ENCODE measurements at places on chromosomes 2 and 18.

DNA sequence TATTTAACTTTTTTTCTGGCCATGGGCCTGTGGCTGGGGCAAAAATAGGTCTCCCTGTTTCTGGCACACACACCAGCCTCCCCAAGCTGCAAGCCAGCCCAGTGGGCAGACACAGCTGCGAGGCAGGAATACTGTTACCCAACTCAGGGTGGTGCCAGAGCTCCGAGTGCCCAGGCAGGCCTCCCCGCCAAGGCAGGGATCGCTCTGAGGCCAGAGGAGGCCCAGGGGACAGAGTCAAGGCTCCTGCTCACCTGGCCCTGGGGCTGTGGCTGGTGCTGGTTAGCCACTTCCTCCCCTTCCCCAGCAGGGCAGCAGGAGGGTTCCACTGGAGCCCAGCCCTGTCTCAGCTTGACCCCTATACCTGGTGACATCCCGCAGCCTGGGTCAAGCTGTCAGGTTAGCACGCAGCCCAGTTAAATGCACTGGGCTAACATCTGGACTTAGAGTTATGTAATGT lies 67.1 kb upstream of the EPAS1 start:
- DNase-seq = no peak

GRCh38 chr18:8562919-8563318 lies 46.3 kb upstream of the RAB12 start:
- no peak for DNase-seq

- no peak for DNase-seq
Measured at GRCh38 chr2:130846233-130846632, 9.5 kb downstream of the ARHGEF4 start.

DNA sequence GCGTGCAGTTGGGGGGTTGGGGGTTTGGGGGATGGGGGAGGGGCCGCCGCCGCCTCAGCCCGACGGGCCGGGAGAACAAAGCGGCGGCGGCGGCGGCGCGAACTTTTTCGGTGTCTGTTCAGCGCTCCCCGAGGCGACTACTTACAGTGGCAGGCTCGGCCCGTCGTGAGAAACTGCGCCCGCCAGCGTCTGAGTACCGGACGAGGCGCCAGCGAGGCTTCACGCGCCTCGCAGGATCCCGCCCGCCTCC lies 172 bp downstream of the PRKD3 start:
- DNase-seq = no peak

DNA sequence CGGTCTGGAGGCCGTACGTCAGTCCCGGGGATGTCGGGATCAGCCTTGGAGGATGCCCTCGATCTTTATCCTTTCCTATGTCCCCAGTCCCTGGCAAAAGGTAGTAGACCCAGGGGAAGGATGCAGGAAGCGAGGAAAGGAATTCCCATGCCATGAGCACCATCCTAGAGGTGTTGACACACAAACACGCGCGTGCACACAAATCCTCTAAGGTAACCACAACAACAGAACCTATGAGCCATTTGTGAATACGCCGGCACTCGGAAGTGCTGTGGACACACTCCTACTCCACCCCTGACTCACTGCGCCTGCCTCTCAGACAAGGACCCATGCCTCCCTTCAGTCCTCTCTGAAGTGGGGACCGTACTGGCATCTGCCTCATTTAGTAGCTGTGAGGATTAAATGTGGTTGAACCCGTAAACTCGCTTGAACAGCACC lies 11.3 kb upstream of the MLPH start:
- DNase-seq = no peak

DNA sequence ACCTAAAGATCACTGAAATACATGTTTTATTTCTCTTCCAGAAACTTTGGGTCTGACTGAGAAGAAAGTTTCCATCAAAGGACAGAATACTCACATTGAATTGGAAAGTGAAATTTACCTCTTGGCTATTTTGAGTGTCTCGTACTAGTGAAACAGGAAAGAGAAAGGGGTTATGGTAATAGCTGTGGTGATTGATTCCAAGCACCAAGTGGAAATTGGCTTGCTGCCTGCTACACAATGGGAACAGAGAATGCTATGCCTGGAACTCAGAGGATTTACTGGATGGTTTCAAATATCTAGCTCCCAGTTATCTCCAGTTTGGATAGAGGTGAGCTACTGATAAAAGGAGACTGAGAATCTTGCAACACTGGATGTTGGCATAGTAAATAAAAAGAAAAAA lies 492.8 kb upstream of the FSIP2 start:
- DNase-seq = no peak

DNA sequence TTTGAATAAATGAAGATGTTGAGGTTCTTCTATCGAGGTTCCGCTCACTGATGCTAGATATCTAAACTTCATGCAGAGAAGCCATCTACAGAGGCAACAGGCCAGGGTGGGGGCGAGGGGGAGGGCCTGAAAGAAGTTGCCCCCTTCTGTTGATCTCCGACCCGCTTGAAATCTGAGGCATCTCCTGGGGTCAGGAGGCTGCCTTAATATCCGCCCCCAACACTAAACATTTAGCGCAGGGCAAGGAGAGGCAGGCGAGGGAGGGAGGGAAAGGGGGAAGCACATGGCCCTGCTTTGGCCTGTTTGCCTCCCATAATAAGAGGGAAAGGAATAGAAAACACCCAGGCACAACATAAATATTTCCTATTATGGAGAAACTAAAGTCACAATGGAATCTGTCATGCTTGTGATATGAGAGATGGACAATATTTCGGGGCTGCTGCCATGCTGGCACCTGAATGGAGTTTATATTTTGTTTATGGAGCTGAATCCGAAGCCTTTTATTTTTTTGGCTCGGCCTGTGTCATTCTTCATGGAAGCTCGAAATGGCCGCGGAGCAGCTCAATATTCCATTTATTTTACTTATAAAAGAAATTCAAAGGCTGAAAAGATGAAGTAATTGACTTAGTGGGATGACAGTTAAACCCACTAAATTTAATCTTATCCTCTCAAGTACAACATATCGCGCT lies 221.1 kb downstream of the INSIG2 start:
- no peak for DNase-seq

GRCh38 chr18:74066018-74066417 lies 81.6 kb downstream of the FBXO15 start:
- DNase-seq = no peak

DNA sequence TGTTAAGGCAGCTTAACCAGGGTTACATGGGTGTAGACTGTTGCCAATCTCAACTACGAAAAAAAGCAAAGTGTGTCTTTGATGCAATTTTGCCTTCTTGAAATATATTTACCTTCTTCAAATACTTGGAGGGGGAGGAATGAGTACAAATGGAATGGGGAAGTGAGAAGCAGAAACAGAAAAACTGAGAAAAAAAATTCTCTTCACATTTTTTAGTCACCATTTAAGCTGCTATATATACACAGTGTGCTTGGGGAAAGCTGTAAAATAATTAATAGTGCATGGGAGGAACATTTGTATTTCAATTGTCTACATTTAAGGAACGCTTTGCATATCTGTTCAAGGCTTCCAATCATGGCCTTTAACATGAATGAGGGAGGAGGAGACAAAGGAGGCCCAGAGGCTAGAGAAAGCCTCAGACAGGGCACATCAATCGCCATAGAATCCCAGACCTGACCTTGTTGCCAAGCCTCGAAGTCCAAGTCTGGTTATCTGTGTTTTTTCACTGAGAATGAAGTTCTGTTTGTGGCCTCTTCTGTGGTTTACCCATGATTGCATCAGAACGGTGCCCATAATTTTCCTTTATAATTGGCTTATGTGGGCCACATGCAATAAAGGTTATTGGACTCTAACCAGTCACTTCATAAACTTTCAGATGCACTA lies 158.6 kb downstream of the PIK3C3 start:
- DNase-seq = peak; percentile 55

DNA sequence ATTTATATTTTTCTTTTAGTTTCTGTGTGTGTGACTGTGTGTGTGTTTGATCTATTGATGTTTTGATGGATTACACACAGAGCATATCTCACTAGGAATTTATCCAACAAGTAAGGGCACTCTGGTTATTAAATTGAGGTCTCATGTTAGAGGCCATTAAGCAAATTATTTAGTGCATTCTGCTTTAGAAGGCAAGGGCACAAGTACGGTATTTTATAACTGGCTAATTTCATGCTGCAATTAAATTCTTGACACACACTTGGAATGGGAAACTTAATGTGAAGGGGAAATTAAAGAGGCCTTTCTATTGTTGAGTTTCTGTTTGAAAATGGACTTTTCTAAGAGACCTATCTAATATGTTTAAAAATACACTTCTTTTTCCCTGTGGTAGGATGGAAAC lies 25.8 kb downstream of the NYAP2 start:
- no peak for DNase-seq

GRCh38 chr2:27721335-27721734 lies 50.2 kb upstream of the MRPL33 start:
- DNase-seq = no peak

DNA sequence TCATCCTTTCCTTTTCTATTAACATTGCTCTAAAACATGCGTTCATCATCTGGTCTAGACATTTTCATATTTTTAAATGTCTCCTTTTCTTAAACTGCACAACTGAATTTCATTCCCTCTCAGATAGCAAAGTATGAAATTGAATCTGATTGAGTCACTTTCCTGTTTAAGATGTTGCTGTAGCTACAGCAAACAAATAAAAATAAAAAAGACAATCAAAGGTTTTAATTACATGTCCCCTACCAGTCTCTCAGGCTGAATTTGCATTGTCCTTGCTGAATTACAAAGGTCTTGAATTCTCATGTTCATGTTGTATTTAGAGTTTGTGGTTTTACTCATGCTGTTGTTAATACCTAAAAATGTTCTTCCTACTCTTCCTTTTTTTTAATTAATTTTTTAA lies 537.9 kb upstream of the LRATD1 start:
- no peak for DNase-seq

GRCh38 chr2:140589273-140589672 lies 1541.5 kb downstream of the LRP1B start:
- no peak for DNase-seq

DNA sequence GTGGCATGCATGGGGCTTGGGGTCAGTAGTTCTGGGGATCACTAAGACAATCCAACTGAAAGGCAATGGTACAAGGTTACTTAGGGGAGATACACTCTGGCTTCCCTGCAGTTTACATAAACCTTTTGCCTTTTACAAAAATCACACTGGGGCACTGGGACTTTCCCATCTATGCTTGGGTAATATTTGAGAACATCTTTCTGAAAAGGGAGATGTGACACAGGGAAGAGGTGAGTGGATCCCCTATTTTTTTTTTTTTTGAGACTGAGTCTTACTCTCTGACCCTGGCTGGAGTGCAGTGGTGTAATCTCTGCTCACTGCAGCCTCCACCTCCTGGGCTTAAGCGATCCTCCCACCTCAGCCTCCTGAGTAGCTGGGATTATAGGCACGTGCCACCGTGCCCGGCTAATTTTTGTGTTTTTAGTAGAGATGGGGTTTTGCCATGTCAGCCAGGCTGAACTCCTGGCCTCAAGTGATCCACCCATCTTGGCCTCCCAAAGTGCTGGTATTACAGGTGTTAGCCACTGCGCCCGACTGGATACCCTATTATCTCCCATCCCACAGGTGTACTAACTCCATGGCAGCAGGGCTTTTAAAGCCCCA lies 82.8 kb upstream of the DNMT3A start:
- no peak for DNase-seq

GRCh38 chr2:149597050-149597667 lies 9.6 kb upstream of the MMADHC start:
- no peak for DNase-seq

GRCh38 chr2:204686406-204686805 lies 141.1 kb downstream of the PARD3B start:
- DNase-seq = no peak

DNA sequence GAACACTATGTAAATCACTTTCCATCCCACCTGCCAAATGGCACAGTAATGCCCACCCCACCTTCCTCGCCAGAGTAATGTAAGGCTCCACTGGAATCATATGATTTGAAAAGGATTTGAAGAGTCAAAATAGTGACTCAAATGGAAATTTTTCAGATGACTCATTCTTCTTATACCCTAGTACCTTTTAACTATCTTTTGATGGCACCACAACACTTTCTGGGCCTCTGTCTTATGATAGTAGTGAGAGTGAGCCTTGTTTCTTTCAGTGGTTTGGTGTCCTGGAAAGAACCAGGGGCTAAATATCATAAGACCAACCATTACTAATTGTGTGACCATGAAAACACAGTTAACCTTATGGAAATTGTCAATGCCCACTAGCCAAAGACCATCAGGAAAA lies 235.4 kb upstream of the SLC14A2 start:
- no peak for DNase-seq

GRCh38 chr18:32175265-32175664 lies 14.6 kb upstream of the MEP1B start:
- no peak for DNase-seq

Measured in Karpas-422 (cell line).